ENCODE measurements at places on chromosomes 7 and 10.

DNA sequence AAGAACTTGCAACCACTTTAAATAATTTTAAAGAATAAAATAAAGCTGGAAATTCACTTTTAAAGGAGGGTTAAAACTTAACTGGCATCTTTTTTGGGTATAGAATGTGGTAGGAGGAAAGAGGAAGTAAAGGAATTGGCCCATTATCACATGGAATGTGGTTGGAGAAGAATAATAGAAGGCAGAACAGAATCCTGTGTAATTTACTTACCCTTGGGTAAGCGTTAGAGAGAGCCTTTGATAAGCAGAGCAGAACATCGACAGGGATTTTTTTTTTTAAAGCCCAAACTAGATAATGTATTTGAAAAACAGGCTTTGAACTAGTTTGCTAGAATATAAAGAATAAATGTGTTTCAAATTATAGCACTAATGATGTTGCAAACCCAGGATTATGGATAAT, 199.8 kb upstream of the KIAA1217 start:
- no peak for DNase-seq

- no peak for DNase-seq
Measured at GRCh38 chr10:50610368-50610767, 13.4 kb downstream of the SGMS1 start.

DNA sequence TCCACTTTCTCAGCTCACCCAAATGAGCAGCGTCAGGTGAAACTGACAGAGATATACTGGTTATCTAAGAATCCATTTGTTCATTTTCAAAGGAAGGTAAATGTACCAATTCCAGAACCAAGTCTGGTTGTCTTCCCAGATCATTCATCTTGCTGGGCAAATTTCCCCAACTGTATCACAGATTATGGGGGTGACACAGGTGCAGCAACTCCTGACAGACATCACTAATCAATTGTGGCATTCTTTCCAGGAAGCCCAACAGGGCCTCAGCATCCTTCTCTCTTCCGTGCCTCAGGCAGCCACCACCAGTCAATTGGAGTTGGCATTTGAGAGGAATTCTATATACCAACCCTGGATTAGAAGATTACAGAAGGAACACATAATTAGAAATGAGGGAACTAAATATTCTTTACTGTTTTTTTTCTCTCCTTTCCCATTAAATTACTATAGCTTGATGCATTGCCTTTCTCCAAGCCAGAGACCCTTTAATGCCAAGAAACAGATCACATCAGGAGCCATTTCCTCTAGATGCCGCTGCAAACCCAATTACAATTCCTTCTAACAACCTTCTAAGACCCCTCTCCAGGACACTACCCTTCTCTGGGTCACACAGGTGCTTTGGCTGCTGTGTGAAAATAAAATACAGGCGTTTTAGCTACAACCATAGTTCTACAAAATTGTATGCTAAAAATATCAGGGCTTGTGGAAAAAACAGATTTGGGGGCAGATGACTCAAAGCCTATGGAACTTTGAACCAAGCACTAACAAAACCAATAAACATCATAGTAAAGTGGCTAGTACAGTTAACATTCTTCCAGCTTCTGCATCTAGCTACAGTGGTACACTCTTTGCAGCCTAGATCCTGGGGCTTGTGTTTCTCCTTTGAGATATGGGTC, 291.6 kb downstream of the RNLS start:
- DNase-seq, result no peak

DNA sequence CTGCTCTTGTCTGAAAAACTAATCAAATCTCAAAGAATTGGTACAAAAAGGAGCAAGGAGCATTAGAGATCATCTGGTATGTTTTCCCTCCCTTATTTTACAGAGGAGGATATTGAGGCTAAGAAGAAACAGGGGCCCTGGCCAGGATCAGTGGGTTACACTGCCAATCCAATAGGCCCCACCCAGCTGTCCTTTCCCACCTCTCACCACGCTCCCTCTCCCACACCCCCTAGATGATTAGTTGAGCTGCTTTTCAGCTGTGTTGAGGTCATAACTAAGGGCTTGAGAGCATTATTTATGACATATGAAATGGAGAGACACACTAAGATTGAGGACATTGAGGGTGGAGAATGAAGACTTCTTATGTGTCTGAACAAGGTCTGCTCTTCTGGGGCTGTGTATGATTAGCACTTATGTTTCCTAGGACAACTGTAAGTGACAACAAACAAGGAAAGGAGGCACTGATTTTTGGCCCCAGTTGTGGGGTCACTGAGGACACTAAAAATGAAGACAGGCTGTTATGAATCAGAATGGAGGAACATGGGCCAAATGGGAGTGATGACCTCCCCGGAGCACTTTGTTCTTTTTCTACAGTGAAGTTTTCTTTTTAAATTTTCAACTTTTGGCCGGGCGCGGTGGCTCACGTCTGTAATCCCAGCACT, 26.5 kb downstream of the VWA2 start:
- DNase-seq, result no peak
